ENCODE measurements at places on chromosomes 1 and 21.

- peak; percentile 3 for DNase-seq
These were observed 647.3 kb upstream of the ADAMTS5 start for GRCh38 chr21:27614231-27614630.

DNA sequence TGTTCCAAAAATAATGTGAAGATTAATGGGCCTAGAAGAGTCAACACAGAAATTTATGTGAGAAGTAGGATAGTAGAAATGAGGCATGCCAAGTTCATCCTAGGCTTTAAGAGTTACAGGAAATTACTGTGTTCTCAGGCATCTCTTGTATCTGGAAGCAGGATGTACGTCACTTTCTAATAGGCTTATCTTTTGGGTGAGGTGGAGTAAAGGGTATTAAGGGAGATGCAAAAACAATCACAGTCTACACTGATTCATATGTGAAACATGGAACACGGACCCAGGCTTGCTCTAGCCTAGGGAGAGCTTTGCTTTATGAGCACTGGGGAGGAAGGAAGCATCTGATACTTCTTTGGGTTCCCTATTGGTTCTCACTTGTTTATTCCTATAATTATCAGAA is 84.5 kb upstream of the RGS4 start:
- DNase-seq: no peak

DNA sequence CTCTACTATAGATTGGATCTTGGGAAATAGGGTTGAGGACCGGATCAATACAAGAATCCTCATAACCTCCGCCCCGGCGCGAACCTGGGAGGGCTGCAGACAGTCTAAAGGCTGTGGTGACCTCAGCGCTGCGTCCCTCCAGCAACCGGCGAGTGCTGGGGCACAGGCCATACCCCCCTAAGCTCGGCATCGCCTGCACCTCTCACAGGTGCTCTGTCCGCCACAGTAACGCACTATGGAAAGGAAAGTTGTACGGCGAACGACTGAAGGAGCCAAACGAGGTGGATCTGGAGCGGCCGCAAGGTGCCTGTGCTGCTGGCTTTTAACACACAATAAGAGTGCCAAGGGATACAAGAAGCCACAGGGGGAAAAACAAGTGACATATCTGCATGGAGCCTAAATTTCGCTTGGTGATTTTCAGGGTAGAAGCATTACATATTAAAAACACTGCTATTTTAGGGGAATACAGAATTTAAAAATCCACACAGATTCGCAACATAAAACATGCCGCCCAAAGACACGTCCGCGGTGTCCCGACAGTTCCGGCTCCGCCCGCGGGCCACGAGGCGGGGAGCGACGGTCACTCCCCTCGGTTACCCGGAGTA is 1.4 kb upstream of the RBM15 start:
- DNase-seq: no peak

- DNase-seq: no peak
These were observed 6.6 kb downstream of the TBX19 start for GRCh38 chr1:168287237-168287664.

- no peak for DNase-seq
These were observed 27.9 kb upstream of the NPL start for GRCh38 chr1:182761396-182762395.

GRCh38 chr1:206489980-206490770 is 17.2 kb upstream of the RASSF5 start:
- DNase-seq: peak; percentile 40

DNA sequence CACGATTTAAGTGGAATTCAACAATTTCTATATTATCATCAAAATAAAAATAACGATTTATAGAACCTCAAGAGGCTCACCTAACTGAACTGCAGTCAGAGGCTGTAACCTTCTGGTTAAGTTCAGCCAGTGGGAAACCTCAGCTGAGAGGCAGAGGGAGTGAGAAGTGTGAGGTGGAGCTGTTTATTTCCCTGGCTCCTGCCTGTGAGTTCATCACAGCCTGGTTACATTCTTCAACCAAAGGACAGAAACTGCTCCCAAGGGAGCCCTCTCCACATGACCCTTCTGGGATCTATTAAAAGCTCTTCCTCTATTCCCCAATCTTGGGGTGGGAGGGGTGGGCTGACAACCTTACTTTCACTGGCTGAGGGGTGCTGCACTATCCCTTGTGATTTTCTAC is 22.2 kb downstream of the DYNLT5 start:
- peak; percentile 3 for DNase-seq

DNA sequence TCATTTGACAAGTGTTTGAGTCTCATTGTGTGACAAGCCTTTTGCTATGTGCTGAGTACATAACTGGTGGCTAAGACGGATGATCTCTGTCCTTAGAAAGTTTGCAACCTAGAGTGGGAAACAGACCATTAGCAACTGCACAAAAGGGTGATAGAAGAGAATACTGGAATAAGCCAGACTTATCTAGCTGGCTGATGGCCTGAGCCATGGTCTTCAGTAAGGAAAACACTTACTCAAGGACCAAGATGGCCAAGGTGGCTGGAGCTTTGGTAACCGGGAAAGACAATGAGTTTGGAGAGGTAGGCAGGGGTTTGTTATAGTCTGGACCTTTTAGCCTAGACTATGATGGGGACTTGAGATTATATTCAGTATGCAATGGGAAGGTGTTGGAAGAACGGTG is 1.6 kb upstream of the TAF12 start:
- no peak for DNase-seq
